ENCODE measurements at places on chromosomes 4 and X.

DNA sequence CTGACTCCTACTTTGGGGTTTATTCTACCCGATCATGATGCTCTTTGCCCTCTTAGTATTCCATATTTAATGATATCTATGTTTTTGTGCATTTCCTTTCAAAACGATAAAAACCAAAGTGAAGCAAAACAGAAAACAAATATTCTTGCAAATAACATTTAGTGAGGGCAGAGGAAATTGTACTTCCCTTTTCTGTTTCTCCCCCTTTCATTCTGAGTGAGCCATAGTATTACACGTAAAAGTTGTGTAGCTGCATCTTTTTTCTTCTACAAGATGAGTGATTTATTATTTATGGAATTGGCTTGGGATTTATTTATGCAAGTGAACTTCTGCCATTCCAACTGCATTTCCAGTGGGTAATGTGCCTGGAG, 109.9 kb downstream of the AFF2 start:
- DNase-seq: no peak

- DNase-seq: no peak
Observed at GRCh38 chr4:23737571-23737970, 152.3 kb downstream of the PPARGC1A start.

- DNase-seq: no peak
Observed at GRCh38 chr4:6242271-6243029, 27.2 kb upstream of the WFS1 start.

GRCh38 chr4:138953961-138954371, 61.6 kb upstream of the NOCT start:
- no peak for DNase-seq

GRCh38 chr4:4862071-4862551, 2.6 kb downstream of the MSX1 start:
- no peak for DNase-seq

- DNase-seq: no peak
Observed at GRCh38 chr4:90745176-90745575, 618.0 kb downstream of the CCSER1 start.

GRCh38 chrX:154986826-154987575, 35.5 kb downstream of the F8 start:
- DNase-seq: no peak

GRCh38 chrX:585115-585808, 45.3 kb upstream of the SHOX start:
- DNase-seq: no peak

GRCh38 chr4:187501731-187502130, 493.8 kb upstream of the ZFP42 start:
- DNase-seq: no peak

DNA sequence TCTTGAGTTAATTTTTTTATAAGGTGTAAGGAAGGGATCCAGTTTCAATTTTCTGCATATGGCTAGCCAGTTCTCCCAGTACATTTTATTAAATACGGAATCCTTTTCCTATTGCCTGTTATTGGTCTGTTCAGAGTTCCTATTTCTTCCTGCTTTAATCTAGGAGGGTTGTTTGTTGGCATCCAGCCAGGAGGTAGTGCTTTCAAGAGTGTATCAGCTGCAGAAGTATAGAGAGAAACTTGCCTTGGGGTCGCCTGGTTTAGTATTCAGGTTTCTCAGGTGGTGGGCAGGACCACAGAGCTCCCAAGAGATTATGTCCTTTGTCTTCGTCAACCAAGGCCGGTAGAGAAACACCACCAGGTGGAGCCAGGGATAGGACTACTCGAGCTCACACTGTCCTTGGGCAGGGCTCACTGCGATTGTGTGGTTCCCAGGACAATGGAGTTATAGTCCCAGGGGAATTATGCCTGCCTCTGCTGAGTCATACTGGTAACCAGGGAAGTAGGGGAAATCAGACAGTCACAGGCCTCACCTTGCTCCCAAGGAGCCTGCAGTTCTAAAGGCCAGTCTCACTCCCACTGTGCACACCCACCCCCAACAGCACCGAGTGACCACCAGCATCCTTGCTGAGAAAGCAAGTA, 168.1 kb downstream of the VSIG4 start:
- DNase-seq: no peak

- no peak for DNase-seq
Observed at GRCh38 chr4:72858328-72858727, 211.2 kb downstream of the COX18 start.

GRCh38 chrX:96407501-96407900, 277.1 kb upstream of the DIAPH2 start:
- no peak for DNase-seq

All from NCI-H526 treated with DMSO at 0.1 percent for 48 hours (cell line).